Thymus (tissue), 14 donors: ENCODE measurements at places on chromosomes 12 and 14. TPM values are rescaled to one million over a fixed set of nuclear protein-coding genes. Genes with fewer than 3 reads are reported as not detected.

Gene ACTR6
- polyA plus RNA-seq: 39.9 TPM

Gene RCOR1
- 9.2 TPM for polyA plus RNA-seq

Gene PNN
- 68.3 TPM for polyA plus RNA-seq

Gene CALM1
- 302 TPM for polyA plus RNA-seq

Gene C14orf180
- 0.18 TPM for polyA plus RNA-seq

Gene TAC3
- 4.3 TPM for polyA plus RNA-seq

Gene HDAC7
- 130 TPM for polyA plus RNA-seq

Gene C12orf54
- polyA plus RNA-seq: 3.5 TPM

Gene CLEC4A
- polyA plus RNA-seq: 9.2 TPM

Gene RD3L
- not detected for polyA plus RNA-seq

Gene GDF3
- polyA plus RNA-seq: 0.37 TPM

Gene A2M
- polyA plus RNA-seq: 47.6 TPM

Gene RAD51AP1
- polyA plus RNA-seq: 3.4 TPM

Gene KRT3
- 1.0 TPM for polyA plus RNA-seq

Gene RERG
- 3.1 TPM for polyA plus RNA-seq

Gene IL23A
- polyA plus RNA-seq: 11.6 TPM

Gene OR6C65
- 0.02 TPM for polyA plus RNA-seq

Gene CLEC1A
- 36.0 TPM for polyA plus RNA-seq

Gene KRT82
- 0.34 TPM for polyA plus RNA-seq

Gene UBE2N
- polyA plus RNA-seq: 91.2 TPM

Gene NYNRIN
- polyA plus RNA-seq: 4.3 TPM

Gene KRT8
- polyA plus RNA-seq: 142 TPM

Gene GUCY2C
- 0.14 TPM for polyA plus RNA-seq

Gene NELL2
- polyA plus RNA-seq: 4.5 TPM

Gene CDH24
- 7.0 TPM for polyA plus RNA-seq

Gene TBK1
- 18.8 TPM for polyA plus RNA-seq

Gene KCNMB4
- polyA plus RNA-seq: 5.0 TPM

Gene ACSM4
- not detected for polyA plus RNA-seq

Gene PMCH
- polyA plus RNA-seq: 5.4 TPM

Gene AICDA
- 0.39 TPM for polyA plus RNA-seq

Gene ING4
- 70.0 TPM for polyA plus RNA-seq

Gene BEST3
- 2.7 TPM for polyA plus RNA-seq

Gene GPR65
- 10.1 TPM for polyA plus RNA-seq

Gene FOXM1
- 3.5 TPM for polyA plus RNA-seq

Gene EPYC
- 0.25 TPM for polyA plus RNA-seq

Gene TCTN2
- polyA plus RNA-seq: 3.7 TPM

Gene E2F7
- 0.80 TPM for polyA plus RNA-seq

Gene GLTP
- polyA plus RNA-seq: 78.5 TPM

Gene KRT83
- 1.0 TPM for polyA plus RNA-seq

Gene SLC17A8
- 0.37 TPM for polyA plus RNA-seq

Gene ATP23
- 15.6 TPM for polyA plus RNA-seq

Gene TRPV4
- 0.59 TPM for polyA plus RNA-seq

Gene DIO2
- polyA plus RNA-seq: 1.3 TPM

Gene RHOJ
- polyA plus RNA-seq: 6.0 TPM

Gene KRT2
- 26.4 TPM for polyA plus RNA-seq

Gene AHNAK2
- 3.8 TPM for polyA plus RNA-seq

Gene ZNF740
- 10.3 TPM for polyA plus RNA-seq

Gene APOF
- not detected for polyA plus RNA-seq

Gene ADSS1
- polyA plus RNA-seq: 4.0 TPM

Gene KRAS
- polyA plus RNA-seq: 14.8 TPM

Gene BCL2L14
- 3.0 TPM for polyA plus RNA-seq

Gene OR4E2
- polyA plus RNA-seq: 0.07 TPM

Gene ANO2
- polyA plus RNA-seq: 1.4 TPM

Gene PSMB5
- polyA plus RNA-seq: 71.0 TPM

Gene FZD10
- polyA plus RNA-seq: 0.37 TPM
